ENCODE measurements at places on chromosomes 3 and 15.

- no peak for DNase-seq
Observed at GRCh38 chr15:35126236-35126635, 41.1 kb upstream of the NANOGP8 start.

- DNase-seq = no peak
Observed at GRCh38 chr3:51063053-51063452, 322.0 kb upstream of the MANF start.

DNA sequence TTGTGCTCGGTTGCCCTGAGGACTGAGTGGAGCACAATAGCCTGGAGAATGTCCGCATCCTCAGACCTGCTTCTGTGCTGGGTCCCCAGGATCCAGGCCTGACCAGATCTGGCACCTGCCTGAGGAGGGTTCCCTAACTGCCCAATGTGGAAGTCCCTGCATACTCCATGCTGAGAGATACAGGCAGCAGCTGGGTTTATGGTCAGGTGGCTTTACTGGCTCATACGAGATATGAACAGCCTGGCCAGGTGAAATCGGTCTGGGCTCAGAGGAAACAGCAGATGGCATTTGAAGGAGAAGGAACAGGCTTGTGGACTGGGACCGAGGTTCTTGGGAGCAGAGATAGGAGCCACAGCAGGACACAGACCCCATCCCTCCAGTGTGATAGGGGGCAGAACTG, 18.2 kb upstream of the KIF23 start:
- DNase-seq = no peak

DNA sequence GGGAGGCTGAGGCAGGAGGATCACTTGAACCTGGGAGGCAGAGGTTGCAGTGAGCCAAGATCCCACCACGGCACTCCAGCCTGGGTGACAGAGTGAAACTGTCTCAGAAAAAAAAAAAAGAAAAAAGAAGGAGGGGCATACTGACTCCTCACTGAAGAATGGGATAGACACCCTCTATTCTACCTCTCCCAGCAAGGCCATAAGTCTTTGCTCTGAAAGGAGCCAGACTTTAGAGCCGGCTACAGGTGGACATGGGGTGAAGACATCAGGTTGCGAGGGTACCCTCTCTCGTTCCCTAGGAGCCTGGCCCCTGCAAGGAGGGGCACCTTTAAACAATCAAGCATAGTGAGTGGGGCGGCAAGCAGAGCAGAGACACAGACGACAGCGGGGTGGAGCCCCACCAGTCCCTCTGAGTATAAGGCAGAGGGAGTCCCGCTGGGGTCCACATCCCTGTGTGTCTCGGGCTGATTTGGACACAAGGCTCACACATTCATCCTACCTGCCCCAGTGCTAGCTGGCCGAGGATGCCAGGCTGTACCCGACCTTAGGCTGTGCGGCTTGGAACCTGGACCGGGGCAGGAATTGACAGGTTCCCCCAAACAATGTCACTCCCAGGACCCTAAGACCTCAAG, 1.1 kb downstream of the GRAMD2A start:
- no peak for DNase-seq

DNA sequence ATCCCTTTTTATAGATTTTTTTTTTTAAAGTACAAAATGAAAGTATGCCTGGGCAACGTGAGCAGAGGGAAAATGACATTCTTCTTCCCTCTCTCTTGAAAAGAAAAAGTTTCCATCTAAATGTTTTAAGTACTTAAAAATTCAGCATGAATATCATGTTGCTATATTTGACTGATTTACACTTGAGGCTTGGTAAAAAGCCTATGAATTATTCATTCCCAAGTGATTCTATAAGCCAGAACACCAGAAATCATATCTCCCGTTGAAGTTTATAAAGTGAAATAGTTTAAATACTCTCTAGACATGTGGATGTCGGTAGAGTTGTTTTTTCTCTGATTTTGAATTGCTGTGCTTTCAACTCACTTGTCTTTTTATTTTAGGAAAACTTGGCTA, 276.2 kb upstream of the RARB start:
- DNase-seq = no peak

- DNase-seq = no peak
Observed at GRCh38 chr15:69658411-69658945, 205.9 kb downstream of the RPLP1 start.

GRCh38 chr15:87528873-87529272, 727.7 kb downstream of the NTRK3 start:
- no peak for DNase-seq

DNA sequence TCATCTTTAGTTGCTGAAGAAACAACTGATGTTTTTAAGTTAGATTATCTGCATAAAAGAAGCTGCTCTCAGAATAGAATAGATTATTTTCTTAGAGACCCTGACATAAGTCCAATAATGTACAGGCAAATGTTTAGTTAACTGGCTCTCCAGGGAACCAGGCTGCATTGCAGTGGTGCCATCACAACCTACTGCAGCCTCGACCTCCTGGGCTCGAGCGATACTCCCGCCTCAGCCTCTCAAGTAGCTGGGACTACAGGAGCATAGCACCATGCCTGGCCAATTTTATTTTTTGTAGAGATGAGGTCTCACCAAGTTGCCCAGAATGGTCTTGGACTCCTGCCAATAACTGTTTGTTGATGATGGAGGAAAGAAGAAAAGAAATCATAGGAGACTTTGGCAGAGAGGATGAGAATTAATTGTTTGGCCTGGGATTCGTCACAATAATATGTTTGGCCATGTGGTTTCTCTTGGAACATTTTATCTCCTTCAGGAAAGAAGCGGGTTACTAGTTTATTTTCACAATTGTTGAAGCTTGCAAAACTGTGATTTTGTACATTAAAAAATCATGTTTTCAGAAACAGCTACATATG, 429.2 kb downstream of the CADM2 start:
- DNase-seq = peak; percentile 12

- no peak for DNase-seq
Observed at GRCh38 chr3:114794894-114795630, 352.0 kb downstream of the ZBTB20 start.

DNA sequence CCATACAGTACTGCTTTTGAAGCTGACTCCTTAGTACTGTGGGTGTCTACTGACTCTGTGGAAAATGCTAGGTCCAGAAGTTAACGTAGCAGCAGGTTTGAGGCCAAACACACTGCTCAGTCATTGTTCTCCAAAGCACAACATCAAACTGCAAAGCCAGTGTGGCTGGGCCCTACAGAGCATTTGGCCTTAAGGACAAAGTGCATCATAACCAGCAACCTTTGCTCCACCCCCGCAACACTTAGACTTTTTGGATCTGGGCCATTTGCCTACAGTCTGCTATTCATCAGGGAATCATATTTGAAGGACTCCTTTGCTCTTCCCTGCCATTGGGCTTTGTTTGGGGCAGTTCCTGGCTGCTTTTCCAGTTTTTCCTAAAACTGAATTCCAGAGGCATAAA, 43.1 kb upstream of the ARL6 start:
- DNase-seq = no peak

DNA sequence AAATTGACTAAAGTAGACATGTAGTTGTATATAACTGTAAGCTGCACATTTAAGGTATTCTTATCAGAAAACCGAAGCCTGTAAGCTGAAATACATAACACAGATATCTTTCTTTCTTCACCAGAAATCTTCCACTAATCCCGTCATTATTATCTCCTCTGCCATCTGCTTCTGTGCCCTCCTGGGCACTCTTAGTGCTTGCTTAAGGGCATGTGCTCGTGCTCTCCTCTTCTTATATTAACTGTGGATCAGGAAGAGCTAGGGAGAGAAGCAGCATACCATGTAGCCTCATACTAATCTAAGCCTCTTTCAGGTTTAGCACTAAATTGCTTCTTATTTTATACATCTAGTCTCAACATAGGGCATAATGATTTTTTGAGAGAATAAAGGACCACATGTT, 60.8 kb downstream of the RIOX2 start:
- DNase-seq = no peak

DNA sequence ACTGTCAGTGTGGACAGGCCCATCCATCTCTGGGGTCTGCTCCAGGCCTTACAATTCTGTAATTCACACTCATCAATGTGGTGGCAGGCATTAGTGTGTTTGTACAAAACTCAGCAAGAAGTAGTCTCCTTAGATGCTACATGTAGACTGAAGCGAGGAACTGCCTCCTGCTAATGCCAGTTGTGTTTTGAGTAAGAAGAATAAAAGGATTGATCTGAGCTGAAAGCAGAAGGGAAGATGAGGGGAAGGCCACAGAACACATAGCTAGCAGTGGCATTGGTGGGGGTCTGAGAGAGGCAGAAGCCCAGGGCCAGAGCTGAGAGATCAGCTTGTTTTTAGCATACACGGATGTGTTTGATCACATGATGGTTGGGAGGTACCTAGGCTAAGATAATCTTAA, 144.1 kb downstream of the TIGIT start:
- DNase-seq = no peak

DNA sequence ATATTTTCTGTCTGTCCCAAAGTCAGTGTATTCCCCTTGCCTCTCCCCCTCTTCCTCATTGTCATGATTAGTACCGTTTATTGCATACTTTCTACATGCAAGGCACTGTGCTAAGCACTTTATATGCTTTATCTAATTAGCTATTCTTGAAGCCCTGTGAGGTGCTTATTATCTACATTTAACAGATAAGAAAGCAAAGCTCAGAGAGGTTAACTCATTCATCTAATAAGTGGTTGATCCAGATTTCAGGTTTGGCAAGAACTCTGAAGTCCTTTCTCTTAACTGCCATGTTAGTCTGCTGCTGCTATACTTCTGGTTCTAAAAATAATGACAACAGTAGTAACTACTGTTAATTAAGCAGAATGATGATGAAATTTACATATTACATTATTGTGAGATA, 13.5 kb downstream of the IQGAP1 start:
- DNase-seq = no peak

DNA sequence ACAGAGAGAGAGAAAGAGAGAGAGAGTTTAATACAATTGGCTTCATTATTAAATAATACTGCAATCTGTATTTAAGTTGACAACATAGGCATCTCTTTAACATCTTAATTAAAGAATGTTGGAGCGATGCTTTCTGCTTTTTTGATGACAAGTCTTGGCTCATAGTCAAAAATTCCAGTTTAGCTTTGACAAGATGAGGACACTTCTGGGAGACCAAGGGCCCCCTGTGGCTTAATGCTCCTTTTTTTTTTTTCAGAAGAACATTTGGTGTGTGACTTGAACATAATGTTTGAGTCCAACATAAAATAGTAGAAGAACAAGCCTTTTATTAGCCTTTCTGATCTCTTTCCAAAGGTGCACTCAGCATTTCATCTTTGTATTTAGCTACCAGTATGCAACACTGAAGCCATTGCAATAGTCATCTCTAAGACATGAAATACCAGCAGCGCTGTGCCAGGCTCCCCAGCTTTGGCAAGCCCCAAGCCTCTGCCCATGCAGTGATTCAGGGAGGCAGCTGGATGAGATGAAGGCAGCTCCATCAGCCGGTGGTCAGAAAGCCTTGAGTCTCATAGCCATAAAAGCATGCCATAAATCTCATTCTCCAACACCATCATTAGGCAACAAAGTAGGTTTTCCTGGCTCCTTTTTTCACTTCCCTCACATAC, 349.4 kb upstream of the SEMA6D start:
- DNase-seq = no peak

DNA sequence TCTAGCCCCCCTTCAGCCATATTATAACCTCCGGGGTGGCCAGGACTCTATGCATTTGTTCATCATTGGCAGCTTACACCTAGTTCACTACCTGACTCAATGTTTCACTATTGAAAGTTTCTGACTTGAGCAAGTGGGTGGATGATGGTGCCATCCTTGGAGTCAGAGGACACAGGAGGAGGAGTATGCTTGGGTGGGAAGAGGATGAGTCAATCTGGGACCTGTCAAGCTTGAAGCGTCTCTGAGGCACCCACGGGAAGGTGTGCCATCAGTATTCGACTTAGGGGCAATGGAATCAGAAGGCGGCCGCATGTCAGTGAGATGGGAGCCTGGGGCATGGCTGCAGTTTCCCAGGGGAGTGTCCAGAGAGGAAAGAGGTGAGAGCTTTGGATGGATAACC, 133.3 kb downstream of the EPHB1 start:
- DNase-seq = no peak

DNA sequence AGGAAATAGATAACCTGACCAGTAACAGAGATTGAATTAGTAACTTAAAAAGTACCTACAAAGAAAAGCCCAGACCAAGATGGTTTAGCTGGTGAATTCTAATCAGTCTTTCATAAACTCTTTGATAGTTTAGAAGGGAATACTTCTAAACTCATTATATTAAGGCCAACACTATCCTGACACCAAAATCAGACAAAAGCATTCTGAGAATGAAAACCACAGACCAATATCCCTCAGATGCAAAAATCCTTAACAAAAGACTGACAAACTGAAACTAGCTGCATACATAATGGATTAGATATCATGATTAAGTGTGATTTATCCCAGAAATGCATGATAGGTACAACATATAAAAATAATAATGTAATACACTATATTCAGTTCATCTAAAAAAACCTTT, 115.6 kb downstream of the RFX7 start:
- DNase-seq = no peak

- DNase-seq = no peak
Observed at GRCh38 chr3:134080761-134081160, 51.0 kb upstream of the SLCO2A1 start.

DNA sequence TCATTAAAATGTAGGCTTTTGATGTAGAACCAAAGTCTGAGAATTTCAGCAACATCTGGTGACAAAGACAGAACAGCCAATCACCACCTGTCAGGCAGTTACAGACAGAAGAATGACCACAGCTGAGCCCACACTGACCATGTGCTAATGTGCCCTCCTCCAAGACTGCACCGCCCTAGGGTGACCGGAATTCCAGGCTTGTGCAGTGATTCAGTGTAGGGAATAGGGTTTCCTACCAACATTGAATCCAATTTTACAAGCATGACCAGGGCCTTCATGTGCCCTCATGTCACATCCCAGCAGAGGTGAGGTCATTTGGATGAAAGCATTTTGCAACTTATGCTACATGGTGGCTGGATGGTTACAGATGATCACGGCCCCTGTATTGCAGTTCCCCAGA, 412.5 kb downstream of the SOX2 start:
- no peak for DNase-seq

DNA sequence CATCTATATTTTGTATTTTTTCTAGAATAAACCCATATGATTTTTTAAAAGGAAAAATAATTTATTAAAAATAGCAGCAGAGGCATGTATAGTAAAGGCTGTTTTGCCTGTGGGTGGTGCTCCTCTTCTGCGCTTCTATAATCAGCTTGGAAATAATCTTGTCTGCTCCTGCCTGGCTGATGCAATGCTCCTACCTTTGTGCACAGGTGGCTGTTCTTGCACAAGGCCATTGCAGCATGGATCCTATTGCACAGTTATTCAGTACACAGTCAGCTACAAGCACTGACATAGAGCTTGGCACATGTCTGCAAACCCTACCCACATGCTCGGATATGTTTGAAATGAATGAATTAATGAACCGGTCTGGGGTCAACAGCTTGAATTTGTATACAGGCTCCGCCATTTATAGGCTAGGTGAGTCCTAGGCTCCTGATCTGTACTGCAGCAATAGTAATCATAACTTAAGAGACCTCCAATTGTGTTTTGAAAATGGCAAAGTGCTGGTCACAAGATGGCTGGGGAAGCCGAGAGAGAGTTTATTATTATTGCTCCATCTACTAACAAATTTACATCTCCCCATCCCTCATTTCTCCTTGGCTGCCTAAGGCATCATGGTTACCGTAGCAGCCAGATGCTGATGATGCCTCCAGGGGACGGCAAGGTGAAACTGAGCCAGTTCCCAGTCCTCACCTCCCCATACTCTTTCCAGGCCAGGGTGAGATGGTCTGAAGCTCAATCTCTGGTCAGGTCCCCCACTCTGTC, 532 bp upstream of the RTP1 start:
- DNase-seq = no peak

- no peak for DNase-seq
Observed at GRCh38 chr3:45635475-45636256, 41.1 kb downstream of the LIMD1 start.

GRCh38 chr3:69324362-69325025, 61.4 kb downstream of the FRMD4B start:
- peak; percentile 57 for DNase-seq

All from Ammon's horn (tissue), 1 donor.